ENCODE measurements at places on chromosomes 2 and 18. TPM values are rescaled to one million over a fixed set of nuclear protein-coding genes. Genes with fewer than 3 reads are reported as not detected.

Gene TMEM18
- 17.7 TPM for total RNA-seq

Gene CFAP53
- 0.59 TPM for total RNA-seq

Gene HOXD13
- 11.8 TPM for total RNA-seq

Gene PIK3C3
- total RNA-seq, result 48.1 TPM

Gene GPR17
- total RNA-seq, result not detected

Gene NOSTRIN
- total RNA-seq, result 14.9 TPM

Gene DCTN1
- 93.9 TPM for total RNA-seq

Gene PMAIP1
- total RNA-seq, result 2.1 TPM

Gene PLEKHA3
- total RNA-seq, result 15.7 TPM

Gene GNLY
- total RNA-seq, result 0.36 TPM

Gene SLC5A7
- not detected for total RNA-seq

Gene GPR155
- 3.7 TPM for total RNA-seq

Measured in prostate gland (tissue), 2 donors.